Esophagus squamous epithelium (tissue), 5 donors: ENCODE measurements at places on chromosomes 5 and 9.

DNA sequence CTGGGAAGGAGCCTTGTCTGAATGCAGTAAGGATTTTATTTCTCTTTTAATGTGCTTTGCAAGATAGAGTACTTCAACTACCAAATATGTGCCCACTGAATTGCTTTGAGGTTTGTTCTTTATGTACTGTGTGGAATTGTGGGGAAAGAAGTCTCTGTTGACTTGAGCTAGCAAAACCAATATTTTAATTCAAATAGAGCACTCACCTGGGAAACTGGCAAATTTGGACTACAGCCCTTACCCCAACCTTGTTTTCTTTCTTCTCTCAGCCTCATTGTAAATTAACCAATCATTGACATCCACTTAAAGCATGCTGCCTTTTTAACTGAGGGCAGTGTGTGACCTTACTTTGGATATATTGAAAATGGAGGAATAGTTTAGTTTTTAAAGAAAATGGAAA is 409.0 kb downstream of the SPATA31D1 start:
- no peak for DNase-seq

- no peak for DNase-seq
These were observed 6.9 kb downstream of the ANXA6 start for GRCh38 chr5:151150471-151151262.

- no peak for DNase-seq
These were observed 12.3 kb downstream of the GNE start for GRCh38 chr9:36245906-36246305.

GRCh38 chr9:4548811-4549725 is 58.8 kb downstream of the SLC1A1 start:
- DNase-seq = no peak

GRCh38 chr9:87896891-87897290 is 14.2 kb downstream of the SPATA31E1 start:
- DNase-seq = no peak

DNA sequence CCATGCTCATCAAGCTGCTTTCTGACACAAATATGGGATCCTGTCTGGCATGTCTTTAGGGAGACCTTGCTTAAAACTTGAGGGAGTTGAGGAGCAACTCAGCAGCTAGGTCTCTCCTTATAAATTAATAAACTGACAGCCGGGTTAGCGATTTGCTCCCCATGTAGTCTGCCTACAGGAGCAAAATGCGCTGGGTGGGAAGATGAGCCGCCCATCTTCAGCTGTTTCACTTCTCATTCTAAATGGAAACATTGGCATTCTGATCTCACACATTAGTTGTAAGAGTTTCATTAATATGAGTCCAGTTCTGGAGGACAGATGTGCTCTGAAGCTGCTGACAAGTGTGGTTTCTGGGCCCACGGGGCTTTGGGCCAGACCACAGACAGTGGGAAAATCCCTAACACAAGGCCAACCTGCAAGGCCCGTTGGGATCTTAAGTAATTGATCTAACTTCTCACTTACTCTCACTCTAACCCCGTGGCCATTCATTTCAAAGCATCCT is 197.0 kb downstream of the MCTP1 start:
- DNase-seq = no peak
